ENCODE measurements at places on chromosomes 5 and 9.

DNA sequence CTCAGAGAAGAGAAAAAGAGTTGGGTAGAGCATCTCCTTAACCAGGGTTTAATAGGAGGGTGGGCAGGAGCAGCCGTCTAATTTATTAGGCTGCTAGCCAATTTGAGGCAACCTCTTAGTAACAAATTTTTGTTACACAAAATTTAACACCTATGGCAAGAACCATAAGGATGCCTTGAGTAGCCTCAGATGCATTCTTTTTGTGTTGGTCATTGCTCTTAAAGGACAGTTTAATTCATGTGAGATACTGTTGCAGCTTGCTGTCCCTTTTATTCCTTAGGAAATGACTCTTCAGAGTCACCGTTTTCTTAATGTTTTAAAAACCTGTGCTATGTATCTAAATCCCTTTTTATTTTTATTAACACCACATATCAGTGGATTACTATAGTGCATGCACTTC, 255.1 kb downstream of the MAST4 start:
- no peak for DNase-seq

- no peak for DNase-seq
These were observed 383.6 kb upstream of the CDH6 start for GRCh38 chr5:30809933-30810332.

DNA sequence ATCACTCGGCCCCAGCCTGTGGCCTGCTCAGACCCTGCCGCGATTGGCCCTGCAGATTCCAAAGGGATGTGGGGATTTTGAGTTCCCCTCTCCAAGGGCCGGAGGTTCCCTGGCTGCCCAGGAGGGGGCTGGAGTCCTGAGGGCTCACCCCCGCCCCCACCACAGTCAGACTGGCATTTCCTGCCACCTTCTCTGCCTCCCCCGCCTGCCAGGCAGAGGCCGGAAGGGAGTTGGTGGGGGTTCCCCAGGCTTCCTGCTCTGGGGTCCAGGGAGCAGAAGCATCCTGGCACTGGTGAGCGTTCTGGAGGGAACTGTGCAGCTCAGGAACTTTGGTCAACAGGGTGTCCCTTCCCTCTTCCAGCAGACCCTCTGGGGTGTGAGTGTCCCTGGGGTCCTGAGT, 70.6 kb downstream of the RXRA start:
- peak; percentile 38 for DNase-seq

- no peak for DNase-seq
These were observed 706.6 kb upstream of the ZNF608 start for GRCh38 chr5:125452991-125453390.

GRCh38 chr5:123671711-123672456, 159.9 kb downstream of the CSNK1G3 start:
- no peak for DNase-seq
